ENCODE measurements at places on chromosomes 3 and 15.
A peak's percentile ranks its signal among the peaks of the same experiment; 100 is the strongest.

GRCh38 chr3:65146179-65146578 lies 458.4 kb upstream of the ADAMTS9 start:
- H3K27ac ChIP-seq = no peak overlapping the region
- peaks cover 5% of the 10 kb centered on the region for H3K4me1 ChIP-seq
- no peaks in the 10 kb centered on the region for H3K36me3 ChIP-seq
- no peaks in the 10 kb centered on the region for H3K27me3 ChIP-seq

GRCh38 chr3:163523375-163523774 lies 1554.9 kb downstream of the SI start:
- H3K4me1 ChIP-seq = no peaks in the 10 kb centered on the region
- H3K27me3 ChIP-seq = no peaks in the 10 kb centered on the region
- H3K36me3 ChIP-seq = no peaks in the 10 kb centered on the region
- no peak overlapping the region for H3K4me3 ChIP-seq
- no peak overlapping the region for H3K27ac ChIP-seq

DNA sequence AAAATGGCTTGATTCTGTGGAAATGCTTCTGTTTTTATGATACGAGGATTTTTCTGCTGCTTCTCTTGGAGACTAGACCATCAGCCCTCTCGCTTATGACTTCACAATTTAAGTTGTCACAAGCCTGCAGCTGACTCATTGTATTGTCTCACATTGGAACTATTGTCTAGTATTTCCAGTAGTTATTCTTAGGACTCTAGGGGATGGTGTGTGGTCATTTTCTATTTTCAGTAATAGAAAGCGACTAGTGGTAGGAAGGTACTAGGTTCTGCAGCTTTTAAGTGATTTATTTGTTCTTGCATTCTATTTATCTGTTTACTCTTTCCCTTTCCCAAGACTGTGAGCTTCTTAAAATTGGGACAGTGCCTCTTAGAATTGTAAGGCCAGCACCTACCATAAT lies 66.3 kb upstream of the CRTC3 start:
- H3K27me3 ChIP-seq = no peaks in the 10 kb centered on the region
- H3K27ac ChIP-seq = peak overlapping the region; percentile 57
- H3K4me1 ChIP-seq = no peaks in the 10 kb centered on the region
- no peaks in the 10 kb centered on the region for H3K36me3 ChIP-seq
- no peak overlapping the region for H3K4me3 ChIP-seq
- DNase-seq = no peak

GRCh38 chr15:58521293-58521991 lies 89.7 kb downstream of the LIPC start:
- H3K27ac ChIP-seq = no peak overlapping the region
- DNase-seq = peak; percentile 91
- no peak overlapping the region for H3K4me3 ChIP-seq

DNA sequence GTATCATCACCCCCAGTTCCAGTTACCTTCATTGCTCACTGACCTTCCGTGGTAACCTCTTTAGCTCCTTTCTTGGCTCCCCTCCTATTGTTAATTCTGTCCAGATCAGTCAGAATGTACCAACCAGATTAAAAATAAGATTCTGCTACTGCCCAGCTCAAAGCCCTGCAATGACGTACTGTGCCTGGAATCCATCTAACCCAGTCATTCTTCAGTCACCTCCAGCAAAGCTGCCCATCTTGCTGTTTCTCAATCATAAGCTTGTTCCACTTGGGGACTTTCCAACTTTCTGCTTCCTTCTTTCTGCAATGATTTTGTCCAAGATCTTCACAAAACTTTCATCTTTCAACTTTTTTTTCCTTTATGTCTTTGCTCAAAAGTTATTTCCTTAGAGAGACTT lies 512.0 kb upstream of the ZNF385D start:
- DNase-seq = no peak
- H3K36me3 ChIP-seq = no peaks in the 10 kb centered on the region
- no peak overlapping the region for H3K27ac ChIP-seq
- no peaks in the 10 kb centered on the region for H3K27me3 ChIP-seq
- no peak overlapping the region for H3K4me3 ChIP-seq

GRCh38 chr3:194123726-194124125 lies 12.2 kb upstream of the HES1 start:
- no peak for DNase-seq
- H3K36me3 ChIP-seq = no peaks in the 10 kb centered on the region
- H3K27ac ChIP-seq = no peak overlapping the region
- no peaks in the 10 kb centered on the region for H3K27me3 ChIP-seq
- no peak overlapping the region for H3K4me3 ChIP-seq

GRCh38 chr3:42612217-42612616 lies 11.7 kb downstream of the NKTR start:
- no peaks in the 10 kb centered on the region for H3K27me3 ChIP-seq
- no peaks in the 10 kb centered on the region for H3K36me3 ChIP-seq
- H3K4me1 ChIP-seq = no peaks in the 10 kb centered on the region
- DNase-seq = no peak

- H3K4me1 ChIP-seq = peaks cover 2% of the 10 kb centered on the region
- no peak for DNase-seq
- H3K27ac ChIP-seq = no peak overlapping the region
- no peaks in the 10 kb centered on the region for H3K27me3 ChIP-seq
- no peaks in the 10 kb centered on the region for H3K36me3 ChIP-seq
Observed at GRCh38 chr3:186640929-186641328, 730 bp downstream of the FETUB start.

GRCh38 chr3:119681279-119681678 lies 4.1 kb upstream of the COX17 start:
- no peaks in the 10 kb centered on the region for H3K27me3 ChIP-seq
- DNase-seq = peak; percentile 49
- H3K36me3 ChIP-seq = no peaks in the 10 kb centered on the region

- no peak overlapping the region for H3K27ac ChIP-seq
- DNase-seq = no peak
- no peaks in the 10 kb centered on the region for H3K4me1 ChIP-seq
- H3K4me3 ChIP-seq = no peak overlapping the region
Observed at GRCh38 chr15:90742087-90742486, 24.9 kb downstream of the BLM start.

DNA sequence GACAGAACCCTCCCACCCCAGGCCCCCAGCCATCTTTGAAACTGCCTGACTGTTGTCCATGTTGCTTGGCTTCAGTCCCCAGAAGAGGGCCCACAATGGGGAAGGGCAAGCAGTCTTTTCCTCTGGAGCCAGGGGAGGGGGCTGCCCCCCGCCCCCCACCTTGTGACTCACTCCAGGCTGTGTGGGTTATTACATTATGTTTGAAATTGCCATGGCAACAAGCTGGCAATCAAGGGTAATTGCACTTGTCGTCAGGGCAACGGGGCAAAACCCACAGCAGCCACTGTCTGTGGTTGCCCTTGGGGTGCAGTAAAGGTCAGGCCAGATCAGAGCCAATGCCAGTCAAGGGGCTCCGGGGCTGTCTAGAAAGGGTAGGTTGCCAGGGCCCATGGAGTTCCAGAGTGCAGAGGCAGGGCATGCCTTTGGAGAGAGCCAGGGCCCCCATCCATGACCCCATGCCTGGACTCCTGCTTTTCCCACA lies 3.1 kb upstream of the CAMKV start:
- no peaks in the 10 kb centered on the region for H3K36me3 ChIP-seq
- DNase-seq = peak; percentile 29
- H3K4me1 ChIP-seq = peaks cover 4% of the 10 kb centered on the region
- no peak overlapping the region for H3K27ac ChIP-seq
- no peaks in the 10 kb centered on the region for H3K27me3 ChIP-seq

DNA sequence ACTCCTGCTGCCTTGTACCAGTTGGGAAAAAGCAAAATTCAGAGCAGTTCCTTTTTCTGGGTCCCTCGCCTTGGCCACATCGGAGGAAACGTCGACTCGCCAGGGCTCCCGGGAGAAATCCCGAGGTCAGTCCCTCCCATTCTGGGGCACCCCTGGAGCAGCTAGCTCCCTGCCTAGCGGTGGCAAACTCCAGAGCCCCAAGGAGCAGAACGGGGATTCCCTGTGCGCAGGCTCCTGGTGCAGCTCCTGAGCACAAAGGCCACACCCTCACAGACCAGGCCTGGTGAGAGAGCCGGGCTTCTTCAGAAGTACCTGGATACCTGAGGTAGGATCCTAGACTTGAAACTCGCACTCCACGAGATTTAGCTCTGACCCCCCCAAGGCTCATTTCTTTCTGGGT lies 2.6 kb downstream of the LRRC3B start:
- no peak overlapping the region for H3K27ac ChIP-seq
- no peaks in the 10 kb centered on the region for H3K36me3 ChIP-seq
- H3K4me1 ChIP-seq = peaks cover 2% of the 10 kb centered on the region
- DNase-seq = peak; percentile 24

All from mesendoderm (in vitro differentiated cells).